Mesangial cell (primary cell): ENCODE measurements at places on chromosomes 7 and 10. TPM values are rescaled to one million over a fixed set of nuclear protein-coding genes. Genes with fewer than 3 reads are reported as not detected.

Gene CARD11
- 17.6 and 38.8 TPM in 2 replicates for total RNA-seq

Gene LIPJ
- under 0.01 TPM in 1 of 2 replicates, not detected in the other for total RNA-seq

Gene PDE6C
- total RNA-seq, result not detected in 2 replicates

Gene UPF2
- 4.8 and 7.2 TPM in 2 replicates for total RNA-seq

Gene WEE2
- total RNA-seq, result not detected in 2 replicates

Gene C10orf143
- 0.49 and 1.6 TPM in 2 replicates for total RNA-seq

Gene C10orf105
- total RNA-seq, result not detected in 2 replicates

Gene PSMC2
- 70.1 and 112 TPM in 2 replicates for total RNA-seq

Gene LRMDA
- 2.0 and 7.1 TPM in 2 replicates for total RNA-seq

Gene VWDE
- 0.38 TPM in 1 of 2 replicates, not detected in the other for total RNA-seq

Gene ATOH7
- 0.13 and 0.16 TPM in 2 replicates for total RNA-seq

Gene SPDYE16
- not detected in 2 replicates for total RNA-seq

Gene RPEL1
- total RNA-seq, result not detected in 2 replicates

Gene ST8SIA6
- 0.49 and 1.3 TPM in 2 replicates for total RNA-seq

Gene OR13A1
- total RNA-seq, result not detected in 2 replicates

Gene TRIM50
- total RNA-seq, result not detected in 2 replicates

Gene PTER
- 4.9 and 7.5 TPM in 2 replicates for total RNA-seq

Gene SEC61G
- total RNA-seq, result 122 and 234 TPM in 2 replicates

Gene PDK4
- under 0.01 and 1.6 TPM in 2 replicates for total RNA-seq

Gene ACSM6
- total RNA-seq, result not detected in 2 replicates

Gene PSD
- 1.6 and 9.3 TPM in 2 replicates for total RNA-seq

Gene STRIP2
- 3.2 and 5.5 TPM in 2 replicates for total RNA-seq

Gene OGDHL
- 0.98 and 18.1 TPM in 2 replicates for total RNA-seq

Gene MUC3A
- not detected in 2 replicates for total RNA-seq
